ENCODE measurements at places on chromosomes 2 and 18.

DNA sequence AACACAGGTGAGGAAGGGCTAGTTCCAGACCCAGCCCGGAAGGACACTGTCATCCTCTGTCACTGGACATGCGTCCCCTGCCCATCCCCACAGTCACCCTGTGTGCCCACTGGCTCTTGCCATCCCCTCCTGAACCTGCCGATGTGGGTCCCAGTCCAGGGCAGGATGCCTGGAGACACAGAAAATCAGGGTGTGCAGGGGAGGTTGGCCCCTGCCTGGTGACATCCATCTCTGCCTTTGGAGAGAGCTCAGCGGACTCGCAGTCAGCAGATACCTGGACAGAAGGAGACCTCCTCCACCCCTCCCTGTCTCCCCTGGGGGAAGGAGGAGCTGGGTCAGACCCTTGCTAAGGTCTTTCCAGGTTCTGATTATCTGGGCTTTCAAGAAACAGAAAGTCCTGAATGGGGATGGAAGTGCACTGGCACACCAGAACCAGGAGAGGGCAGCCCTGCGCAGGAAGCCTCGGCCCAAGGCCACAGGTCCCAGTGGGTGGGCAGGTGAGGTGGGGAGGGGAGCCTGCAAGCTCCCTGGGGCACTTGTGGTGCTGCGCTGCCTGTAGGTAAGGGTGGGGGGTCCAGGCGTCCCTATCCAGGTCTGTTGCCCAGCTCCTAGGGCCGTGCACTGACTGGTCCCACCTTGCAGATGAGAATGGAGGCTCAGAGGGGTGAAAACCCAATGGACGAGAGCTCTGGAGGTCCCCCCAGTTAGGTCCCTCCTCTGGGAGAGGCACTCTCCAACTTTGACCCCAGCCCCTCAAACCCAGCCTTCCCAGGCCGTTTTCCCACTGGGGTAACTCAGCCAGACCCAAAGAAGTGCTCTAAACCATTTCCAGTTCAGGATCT is 9.7 kb upstream of the OTOS start:
- DNase-seq: no peak

DNA sequence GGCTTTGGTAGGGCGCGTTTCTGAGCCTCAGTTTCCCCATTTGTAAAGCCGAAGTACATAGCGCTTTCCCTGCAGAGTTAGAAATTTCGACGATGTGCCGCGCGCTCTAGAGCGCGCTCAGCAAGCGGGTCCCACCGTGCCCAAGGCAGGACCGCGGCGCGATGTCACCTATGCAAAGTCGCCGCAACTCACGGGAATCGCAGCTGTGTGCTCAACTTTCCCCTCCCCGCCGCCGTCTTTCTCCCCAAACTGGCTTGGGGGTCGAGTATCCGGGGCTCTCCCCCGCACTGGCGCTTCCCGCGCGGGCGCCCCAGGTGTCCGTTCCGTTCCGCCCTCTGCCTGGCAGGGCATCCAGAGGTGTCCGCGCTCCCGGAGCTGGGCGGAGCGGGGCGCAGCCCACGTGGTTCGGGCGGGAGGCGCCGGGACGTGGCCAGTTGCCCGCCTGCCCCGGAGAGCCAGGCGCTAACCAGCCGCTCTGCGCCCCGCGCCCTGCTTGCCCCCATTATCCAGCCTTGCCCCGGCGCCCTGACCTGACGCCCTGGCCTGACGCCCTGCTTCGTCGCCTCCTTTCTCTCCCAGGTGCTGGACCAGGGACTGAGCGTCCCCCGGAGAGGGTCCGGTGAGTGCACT is at the start of gene MLPH:
TSS of gene MLPH (plus strand) at position 433 of the 630 bp plus-strand sequence. CDS start 6,176 bp downstream, outside the sequence.
- DNase-seq: no peak

DNA sequence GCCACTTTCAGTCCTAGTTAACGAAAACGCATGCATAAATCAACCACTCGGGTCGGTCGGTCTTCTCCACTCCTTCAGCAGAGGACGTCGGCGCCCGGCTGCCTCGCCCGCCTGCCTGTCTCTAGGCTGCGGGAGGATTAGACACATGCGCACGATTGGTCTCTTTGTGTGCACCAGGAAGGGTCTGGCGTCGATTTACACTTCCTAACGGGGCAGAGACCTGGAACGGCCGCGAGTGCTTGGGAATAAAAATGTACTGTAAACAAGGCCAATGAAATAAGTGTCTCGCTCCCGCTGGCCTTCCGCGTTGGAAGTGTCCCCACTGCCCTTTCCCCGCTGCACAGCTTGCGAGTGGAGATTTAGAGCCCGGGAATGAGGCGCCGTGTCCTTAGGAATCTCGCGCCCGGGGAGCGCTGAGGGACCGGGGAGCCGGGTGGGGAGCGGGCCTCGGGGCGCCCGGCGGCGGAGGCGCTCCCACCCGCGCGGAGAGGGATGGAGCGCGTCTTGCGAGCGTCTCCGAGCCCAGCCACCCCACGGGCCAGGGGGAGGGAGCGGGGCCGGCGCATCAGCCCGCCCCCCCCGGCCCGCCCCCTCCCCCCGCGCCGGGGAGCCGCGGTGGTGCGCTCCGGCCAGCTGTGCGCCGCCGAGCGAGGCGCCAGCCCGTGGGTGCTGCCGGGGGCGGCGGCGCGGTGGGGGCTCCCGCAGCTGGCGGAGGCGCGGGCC is at the start of gene DOK6:
TSS of gene DOK6 (plus strand) at position 636 of the 723 bp plus-strand sequence.
- no peak for DNase-seq

DNA sequence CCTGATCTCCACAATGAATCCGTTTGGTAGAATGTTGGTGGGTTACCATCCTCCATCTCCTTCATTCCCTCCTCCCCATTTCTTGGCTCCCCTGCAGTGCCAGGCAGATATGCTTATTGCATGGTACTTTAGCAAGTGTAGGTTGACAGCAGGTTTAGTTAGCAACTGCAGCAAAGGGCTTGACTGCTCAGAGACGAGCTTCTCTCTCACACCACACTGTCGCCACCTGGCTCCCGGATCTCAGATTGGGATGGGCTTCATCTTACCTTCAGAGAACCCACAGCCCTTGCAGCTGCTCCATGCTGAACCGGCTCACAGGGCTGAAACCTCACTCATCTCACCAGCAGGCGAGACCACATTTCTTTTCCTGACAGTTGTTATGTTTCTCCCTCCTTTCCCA is 88.8 kb downstream of the VWA3B start:
- no peak for DNase-seq

GRCh38 chr18:4641771-4642368 is 186.8 kb upstream of the DLGAP1 start:
- DNase-seq: no peak

GRCh38 chr18:36640021-36640952 is 188.5 kb downstream of the TPGS2 start:
- no peak for DNase-seq

- DNase-seq: no peak
Measured at GRCh38 chr18:48773821-48774220, 176.9 kb downstream of the SMAD7 start.

GRCh38 chr18:37383846-37384595 is 181.6 kb downstream of the CELF4 start:
- DNase-seq: no peak

DNA sequence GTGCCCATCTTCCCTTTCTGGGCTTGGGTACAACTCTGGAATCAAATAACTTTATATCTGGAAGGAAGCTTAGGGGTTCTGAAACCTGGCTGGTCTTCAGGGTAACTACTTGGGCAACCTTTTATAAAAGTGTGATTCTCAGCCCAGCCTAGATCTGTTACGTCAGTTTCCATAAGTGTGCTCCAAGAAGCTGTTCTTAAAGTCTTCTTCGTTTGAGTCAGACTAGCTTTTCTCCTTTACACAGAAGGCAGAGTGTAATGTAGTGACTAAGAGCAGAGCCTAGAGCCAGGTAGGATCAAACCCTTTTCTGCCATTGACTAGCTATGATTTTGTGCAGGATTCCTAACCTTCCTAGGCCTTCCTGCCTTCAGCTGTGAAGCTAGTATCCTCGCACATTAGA is 5.8 kb downstream of the ITGA6 start:
- DNase-seq: no peak

GRCh38 chr2:203814661-203815540 is 52.7 kb upstream of the CTLA4 start:
- DNase-seq: no peak

DNA sequence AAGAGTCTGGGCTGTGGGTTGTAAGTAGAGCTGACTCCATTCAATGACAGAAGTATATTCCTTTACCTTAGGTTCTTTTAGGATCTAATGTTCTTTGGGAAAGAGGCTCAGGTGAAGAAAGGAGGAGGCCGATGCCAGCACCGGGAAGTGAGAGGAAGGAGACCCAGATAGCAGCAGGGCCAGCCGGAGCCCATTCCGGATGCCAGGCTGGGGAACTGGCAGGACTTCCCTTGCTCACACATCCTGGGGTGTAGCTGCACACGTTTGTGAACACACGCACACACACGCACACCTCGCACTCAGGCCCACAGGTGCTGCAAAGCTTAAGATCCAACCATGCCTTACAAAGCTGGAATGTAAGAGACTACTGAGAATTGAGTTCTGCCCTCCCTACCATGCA is 95.8 kb upstream of the SMAD2 start:
- DNase-seq: no peak

GRCh38 chr2:15471606-15472005 is 89.5 kb downstream of the NBAS start:
- DNase-seq: no peak

DNA sequence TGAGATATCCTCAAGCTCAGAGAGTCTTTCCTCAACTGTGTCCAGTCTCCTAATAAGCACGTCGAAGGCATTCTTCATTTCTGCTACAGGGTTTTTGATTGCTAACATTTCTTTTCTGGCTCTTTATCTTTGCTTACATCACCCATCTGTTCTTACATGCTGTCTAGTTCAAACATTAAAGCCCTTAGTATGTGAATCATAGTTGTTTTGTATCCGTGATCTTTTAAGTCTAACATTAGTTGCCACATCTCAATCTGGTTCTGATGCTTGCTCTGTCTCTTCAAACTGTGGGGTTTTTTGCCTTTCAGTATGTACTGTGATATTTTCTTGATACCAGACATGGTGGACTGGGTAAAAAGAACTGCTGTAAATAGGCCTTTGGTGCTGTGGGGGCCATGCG is 235.2 kb downstream of the SH3RF3 start:
- no peak for DNase-seq

DNA sequence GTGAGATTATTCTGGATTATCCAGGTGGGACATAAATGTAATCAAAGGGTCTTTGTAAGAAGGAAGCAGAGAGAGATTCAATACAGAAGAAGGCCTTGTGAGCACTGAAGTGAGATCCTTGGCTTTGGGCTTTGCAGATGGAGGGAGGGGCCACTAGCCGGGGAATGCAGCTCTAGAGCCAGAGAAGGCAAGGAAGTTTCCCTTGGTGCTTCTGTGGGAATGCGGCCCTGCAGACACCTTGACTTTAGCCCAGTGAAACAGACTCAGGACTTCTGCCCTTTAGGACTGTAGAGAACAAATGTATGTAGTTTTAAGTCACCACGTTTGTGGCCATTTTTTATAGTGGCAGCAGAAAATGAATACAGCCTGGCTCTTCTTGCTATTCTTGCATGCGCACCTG is 8.1 kb downstream of the NEU2 start:
- DNase-seq: no peak

- no peak for DNase-seq
Measured at GRCh38 chr2:7513834-7514233, 596.6 kb downstream of the RNF144A start.

DNA sequence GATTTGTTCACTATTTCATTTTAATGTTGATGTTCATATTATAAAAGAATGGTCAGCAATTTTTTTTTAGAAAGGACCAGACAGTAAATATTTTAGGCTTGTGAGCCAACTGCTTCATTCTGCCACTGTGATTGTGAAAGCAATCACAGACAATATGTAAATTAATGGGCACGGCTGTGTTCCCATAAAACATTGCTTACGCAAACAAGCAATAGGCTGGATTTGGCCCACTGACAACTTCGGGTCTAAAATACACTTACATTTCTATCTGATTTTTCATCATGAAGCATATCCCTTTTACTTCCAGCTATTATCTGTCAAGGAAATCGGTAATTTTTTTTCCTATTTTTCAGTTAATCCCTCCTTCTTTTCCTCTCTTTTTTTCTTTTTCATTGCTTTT is 182.2 kb upstream of the CDH2 start:
- DNase-seq: no peak

DNA sequence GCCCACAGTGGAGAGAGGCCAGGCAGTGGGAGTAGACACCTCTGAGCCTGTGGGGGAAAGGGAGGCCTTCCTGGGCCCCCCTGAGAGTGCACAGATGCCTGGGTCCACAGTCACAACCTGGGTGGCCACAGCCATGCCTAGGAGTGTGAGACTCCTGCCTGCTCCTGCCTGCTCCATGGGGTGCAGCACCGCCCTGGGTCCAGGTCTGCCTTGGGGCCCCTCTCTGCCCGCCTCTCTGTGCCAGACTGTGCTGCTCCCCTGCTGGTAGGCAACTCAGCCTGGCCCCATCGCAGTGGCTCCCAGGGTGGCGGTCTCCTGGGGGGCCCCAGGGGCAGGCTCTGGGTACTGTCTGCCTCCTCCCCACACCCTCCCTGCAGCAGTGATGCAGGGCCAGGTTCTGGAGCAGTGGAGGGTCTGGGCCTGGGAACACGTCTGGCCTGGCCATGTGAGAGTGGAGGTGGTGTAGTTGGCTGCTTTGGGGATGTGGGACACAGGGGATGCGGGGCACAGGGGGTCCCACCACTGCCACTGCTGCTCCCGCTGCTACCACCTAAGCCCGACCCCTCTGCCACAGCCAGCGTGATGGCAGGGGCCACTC is 60.1 kb upstream of the DLX2 start:
- DNase-seq: no peak

GRCh38 chr2:96843538-96844268 is at the start of gene ANKRD23:
Gene ANKRD23 (minus strand): TSS chr2:96844021. CDS start chr2:96843992, 29 bp downstream.
- no peak for DNase-seq

- DNase-seq: no peak
Measured at GRCh38 chr2:8392098-8392866, 289.6 kb upstream of the ID2 start.

DNA sequence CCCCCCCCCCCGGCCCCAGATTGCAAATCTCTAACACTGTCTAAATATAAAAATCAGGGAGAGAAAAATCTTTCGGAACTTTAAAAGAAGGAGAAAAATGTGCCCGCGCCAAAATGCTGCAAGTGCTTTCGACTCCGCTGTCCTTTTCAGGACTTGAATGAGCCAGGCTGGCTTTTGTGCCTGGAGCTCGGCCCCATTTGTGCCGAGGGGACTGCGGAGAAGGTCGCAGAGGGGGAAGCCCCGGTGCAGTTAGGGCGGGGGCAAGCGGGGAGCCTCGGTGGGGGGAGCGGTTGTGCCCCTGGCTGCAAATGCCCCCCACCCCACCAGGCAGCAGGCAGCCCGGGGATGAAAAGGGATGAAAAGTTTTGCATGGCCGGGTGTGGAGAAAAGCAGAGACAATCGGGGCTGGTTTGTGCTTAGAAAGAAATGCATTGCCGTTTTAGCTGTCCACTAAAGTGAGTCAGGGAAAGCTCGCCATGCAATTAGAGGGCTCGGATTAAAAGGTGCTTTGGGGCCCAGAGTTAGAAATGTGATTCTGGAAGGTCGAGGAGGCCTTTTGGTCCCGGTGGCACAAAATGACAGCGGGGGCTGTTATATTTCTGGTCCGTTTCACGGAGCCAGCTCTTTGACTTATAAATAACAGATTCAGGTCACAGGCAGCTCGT is 1.6 kb downstream of the INHBB start:
- no peak for DNase-seq

Data from activated gamma-delta T cell (primary cell).